ENCODE measurements at places on chromosomes 4 and X.

DNA sequence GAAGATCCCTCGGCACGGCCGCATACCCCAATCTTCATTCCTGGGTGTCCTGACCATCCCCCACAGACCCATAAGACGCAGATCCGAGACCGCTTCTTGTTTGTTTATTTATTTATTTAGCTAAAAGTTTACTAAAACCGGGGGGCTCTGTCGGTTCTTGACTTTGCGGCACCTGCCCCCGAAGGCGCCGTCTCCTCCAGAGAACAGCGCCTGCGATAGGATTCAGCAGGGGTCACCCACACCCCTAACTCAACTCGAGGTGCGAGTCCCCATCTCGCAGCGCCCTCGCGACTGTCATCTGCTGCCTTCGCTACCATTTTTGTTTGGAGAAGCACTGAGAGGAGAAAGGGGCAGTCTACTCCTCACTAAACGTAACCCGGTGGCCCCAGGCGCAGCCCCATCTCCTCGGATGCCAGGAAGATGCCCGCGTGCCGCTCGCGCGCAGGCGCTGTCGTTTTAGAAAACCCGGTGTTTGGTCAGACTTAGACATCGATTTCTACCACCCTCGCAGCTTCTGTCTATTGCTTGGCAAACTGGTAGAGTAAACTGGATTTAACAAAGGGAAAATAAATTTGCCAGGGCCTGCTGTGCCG, 18.9 kb upstream of the GPR101 start:
- DNase-seq, result no peak

GRCh38 chr4:172596206-172596605, 572.4 kb upstream of the GALNT7 start:
- no peak for DNase-seq

- peak; percentile 6 for DNase-seq
These were observed 53.9 kb downstream of the PROM1 start for GRCh38 chr4:16029886-16030285.

DNA sequence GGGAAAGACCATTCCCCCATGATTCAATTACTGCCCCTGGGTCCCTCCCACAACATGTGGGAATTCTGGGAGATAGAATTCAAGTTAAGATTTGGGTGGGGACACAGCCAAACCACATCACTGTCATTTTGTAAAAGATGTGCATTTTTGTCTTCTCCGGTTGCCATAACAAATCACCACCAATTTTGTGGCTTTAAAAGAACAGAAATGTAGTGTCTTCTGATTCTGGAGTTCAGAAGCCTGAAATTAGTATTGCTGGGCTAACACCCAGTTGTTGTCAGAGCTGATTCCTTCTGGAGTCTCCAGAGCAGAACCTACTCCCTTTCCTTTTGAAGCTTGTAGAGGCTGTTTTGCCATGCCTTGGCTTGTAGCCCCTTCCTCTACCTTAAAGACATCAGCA, 54.1 kb upstream of the DHRSX start:
- DNase-seq, result no peak

DNA sequence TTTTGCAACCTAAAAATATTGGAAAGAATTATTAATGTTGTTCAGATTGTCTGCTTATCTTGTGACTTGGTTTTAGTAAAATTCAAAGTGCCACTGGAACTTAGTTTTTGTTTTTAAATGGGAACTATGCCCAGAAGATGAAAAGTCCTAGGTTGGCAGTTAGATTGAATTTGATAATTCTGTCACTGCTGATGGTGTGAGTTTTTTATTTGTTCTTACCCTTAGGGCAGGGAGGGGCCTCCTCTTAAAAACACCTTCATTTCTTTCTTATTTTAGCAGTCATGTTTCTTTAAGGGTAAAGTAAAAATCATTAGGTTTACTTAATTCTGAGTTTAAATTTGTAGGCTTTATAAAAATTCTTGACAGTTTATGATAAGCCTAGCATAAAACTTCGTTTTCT, 80.6 kb downstream of the AFF1 start:
- no peak for DNase-seq

DNA sequence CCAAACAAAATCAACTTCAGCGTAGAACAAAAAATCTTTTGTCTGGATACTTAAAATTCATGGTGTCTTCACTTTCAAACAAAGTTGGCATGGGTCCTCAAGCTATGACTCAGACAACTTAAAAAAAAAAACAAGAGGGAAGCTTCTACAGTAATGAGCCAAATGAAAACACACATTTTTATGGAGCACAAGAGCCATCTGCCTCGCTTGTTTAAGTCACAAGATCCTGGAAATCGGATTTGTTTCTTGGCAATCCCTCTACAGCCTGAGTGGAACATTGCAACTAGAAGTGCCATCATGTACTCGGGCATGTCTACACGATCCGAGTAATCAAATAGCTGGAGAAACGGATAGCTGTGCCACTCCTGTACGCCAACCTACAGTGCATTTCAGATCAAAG, 22.6 kb downstream of the LAMP2 start:
- peak; percentile 38 for DNase-seq

DNA sequence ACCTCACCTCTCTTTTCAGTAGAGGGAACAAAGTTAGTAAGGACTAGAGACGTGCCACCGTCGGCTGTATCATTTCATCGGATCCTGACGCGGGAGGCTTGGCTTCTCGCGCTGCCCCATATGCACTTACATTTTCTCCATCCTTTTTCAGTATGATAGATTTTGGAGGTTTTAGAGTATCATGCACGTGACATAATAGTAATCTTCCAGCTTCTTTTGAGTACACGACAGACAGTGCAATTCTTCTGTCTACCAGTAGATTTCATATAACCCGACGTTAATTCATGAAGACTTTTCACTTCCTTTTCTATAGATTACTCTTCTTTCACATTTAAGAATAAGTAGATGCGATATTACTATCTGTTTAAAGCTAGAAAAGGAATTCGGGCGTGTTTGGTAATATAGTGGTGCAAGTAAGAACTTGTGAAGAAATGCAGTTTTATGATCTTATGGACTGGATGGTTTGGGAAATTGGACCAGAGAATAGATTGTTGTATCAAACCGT, 1.0 kb downstream of the CDS1 start:
- peak; percentile 16 for DNase-seq

DNA sequence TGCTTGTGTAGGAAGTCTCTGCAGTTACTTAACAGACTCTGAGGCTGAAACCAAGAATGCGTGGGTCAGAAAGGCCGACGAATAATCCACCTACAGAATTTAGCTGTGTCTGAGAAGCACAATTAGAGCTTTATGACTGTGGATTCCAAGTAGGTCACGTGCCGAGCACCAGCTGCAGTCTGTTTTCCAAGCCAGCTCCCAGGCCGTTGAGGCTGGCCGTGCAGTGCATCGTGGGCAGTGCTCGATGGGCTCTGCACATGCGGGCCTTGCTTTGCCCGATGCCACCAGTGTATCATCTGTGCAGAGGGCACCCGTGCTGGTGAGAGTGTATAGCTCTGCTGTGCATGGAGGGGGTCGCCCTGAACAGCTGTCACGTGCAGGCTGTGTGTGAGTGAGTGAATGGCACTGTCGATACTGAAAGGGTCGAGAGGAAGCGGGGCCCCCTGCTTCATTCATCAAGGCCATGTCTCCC, 67.5 kb upstream of the CLDN34 start:
- peak; percentile 67 for DNase-seq

- no peak for DNase-seq
These were observed 1.7 kb upstream of the PPP2R2C start for GRCh38 chr4:6474053-6474568.

GRCh38 chr4:112075129-112075753, 70.0 kb upstream of the FAM241A start:
- DNase-seq, result peak; percentile 76

GRCh38 chr4:2393353-2394270, 24.8 kb downstream of the ZFYVE28 start:
- DNase-seq, result no peak

- DNase-seq, result no peak
These were observed 88.3 kb upstream of the GRID2 start for GRCh38 chr4:92215476-92215875.

Measured in adipocyte (in vitro differentiated cells).